ENCODE measurements at places on chromosomes 7 and 10.

DNA sequence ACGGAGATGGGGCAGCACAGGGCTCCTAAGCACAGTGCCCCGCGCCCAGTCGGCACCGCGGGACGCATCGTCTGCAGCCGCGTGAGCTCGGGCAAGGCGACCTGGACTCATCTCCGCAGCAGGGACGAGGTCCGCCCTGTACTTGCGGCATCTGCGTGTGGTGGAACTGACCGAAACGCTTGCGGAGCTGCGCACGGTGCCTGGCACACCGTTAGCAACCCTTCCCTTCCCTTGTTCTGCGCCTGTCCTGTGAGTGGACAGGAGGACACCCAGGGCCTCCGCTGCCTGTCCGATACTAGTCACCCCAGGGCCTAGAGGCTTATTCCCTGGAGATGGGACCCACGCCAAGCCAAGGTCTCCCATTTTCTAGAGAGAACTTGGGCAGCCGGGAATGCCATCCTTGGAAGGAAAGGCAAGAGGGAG, 98.5 kb downstream of the WDR11 start:
- no peak for DNase-seq

- no peak for DNase-seq
These were observed 422.5 kb downstream of the DNAJB6 start for GRCh38 chr7:157759246-157759805.

DNA sequence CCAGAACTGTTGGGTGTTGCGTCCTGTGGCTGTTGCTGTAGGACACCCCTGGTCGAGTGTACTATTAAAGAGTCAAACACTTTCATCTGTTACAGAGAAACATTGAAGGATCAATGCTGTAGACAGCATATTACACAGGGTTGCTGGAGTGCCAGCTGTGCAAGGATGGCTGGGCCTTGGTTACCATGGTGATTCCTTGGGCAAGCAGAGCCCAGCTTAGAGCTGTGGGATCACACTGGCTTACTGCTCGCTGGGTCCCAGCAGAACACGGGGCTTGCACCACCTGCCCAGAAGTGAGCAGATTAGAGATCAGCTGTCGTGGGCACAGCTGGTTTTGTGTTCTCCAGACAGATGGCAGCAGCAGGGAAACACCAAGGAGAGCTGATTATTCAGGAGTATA, 76.0 kb downstream of the GPR141 start:
- DNase-seq = no peak

GRCh38 chr7:85829817-85830432, 643.1 kb upstream of the SEMA3D start:
- DNase-seq = no peak

- no peak for DNase-seq
These were observed 165.9 kb upstream of the PPP1R3A start for GRCh38 chr7:114084472-114085312.

GRCh38 chr7:150358433-150358832, 10.2 kb upstream of the REPIN1 start:
- DNase-seq = no peak

- no peak for DNase-seq
These were observed 5.6 kb upstream of the NT5C2 start for GRCh38 chr10:103198648-103199047.

- no peak for DNase-seq
These were observed 11.7 kb downstream of the FBXW4 start for GRCh38 chr10:101683276-101683675.

DNA sequence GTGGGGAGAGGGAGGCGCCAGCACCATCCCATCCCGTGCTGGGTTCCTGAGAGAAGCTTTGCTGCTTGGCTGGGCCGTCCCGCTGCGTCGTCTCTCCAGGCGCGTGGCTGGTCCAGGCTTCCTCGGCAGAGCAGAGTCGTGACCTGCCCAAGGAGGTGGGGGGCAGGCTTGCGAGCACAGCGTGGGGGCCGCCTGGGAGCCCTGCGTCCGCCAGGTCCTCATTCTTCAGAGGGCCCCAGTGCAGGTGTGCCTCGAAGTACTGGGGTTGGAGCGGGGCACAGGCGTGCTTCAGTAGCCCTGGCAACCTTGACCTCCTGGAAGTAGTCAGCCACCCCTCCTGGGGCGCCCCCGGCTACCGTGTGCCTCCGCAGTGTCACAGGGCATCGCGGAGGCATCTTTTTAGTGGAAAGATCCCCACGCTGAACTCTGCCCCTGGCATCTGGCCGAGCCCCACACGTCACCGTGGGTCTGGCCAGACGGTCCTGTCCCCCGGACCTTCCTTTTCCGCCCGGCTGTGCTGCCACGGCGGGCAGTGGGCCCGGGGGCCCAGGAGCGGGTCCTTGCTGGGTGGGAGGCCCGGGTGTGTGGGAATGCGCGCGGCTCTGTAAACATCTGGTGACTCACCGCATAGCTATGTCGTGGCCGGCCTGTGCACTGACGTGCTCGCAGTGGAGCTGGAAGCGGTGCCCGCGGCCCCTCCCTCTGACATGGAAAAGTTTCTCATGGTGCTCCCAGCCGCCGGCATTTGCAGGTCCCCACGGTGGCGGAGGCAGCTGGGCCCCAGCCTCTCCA, 6.4 kb downstream of the MAFK start:
- peak; percentile 99 for DNase-seq

- DNase-seq = no peak
These were observed 49.5 kb upstream of the PPP2R2D start for GRCh38 chr10:131851346-131851745.

DNA sequence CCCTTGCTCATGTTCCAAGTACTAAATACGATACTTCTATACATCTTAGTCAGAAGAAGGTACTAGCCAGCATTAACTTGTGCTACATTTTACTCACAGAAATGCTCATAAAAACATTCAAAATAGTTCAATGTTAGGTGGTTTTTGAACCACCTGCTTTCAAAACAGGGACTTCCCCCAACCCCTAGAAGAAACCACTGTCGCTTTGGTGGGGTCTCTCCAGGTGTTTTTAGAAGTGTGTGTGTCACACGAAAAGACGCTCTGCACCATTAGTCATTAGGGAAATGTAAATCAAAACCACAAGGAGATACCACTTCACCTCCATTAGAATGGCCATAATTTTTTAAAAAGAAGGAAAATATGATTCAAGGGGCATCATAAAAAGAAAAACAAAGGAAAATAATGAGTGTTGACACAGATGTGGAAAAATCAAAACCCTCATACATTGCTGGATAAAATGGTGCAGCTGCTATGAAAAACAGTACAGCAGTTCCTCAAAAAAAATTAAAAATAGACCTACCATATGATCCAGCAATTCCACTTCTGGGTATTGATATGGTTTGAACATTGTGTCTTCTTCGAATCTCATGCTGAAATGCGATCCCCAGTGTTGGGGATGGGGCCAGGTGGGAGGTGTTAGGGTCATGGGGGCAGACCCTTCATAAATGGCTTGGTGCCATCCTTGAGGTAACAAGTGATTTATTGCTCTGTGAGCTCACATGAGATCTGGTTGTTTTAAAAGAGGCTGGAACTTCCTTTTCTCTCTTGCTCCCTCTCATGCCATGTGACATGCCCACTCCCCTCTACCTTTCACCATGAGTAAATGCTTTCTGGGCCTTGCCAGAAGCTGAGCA, 74.2 kb downstream of the MALSU1 start:
- no peak for DNase-seq

DNA sequence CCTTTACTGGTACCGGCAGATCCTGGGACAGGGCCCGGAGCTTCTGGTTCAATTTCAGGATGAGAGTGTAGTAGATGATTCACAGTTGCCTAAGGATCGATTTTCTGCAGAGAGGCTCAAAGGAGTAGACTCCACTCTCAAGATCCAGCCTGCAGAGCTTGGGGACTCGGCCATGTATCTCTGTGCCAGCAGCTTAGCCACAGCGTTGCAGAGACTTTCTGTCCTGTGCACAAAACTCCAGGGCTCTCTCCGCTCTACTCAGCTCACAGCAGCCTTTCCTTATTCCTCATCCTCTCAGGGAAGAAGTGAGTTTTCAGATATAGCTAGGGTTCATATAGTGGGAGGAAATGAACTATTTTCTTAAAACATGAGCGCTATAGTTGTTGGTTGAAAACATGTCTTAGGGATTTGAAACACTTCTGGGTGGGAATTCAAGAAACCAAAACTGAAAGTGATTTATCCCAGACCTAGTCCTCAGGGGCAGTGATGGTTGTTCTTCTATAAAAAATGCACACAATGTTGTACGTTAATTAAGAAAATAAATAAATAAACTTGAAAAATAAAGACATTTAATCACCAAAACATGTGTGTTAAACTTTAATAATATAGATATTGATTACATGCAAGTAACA, 150.2 kb upstream of the PRSS58 start:
- DNase-seq = no peak
